ENCODE measurements at places on chromosomes 7 and 10. TPM values are rescaled to one million over a fixed set of nuclear protein-coding genes. Genes with fewer than 3 reads are reported as not detected.

DNA sequence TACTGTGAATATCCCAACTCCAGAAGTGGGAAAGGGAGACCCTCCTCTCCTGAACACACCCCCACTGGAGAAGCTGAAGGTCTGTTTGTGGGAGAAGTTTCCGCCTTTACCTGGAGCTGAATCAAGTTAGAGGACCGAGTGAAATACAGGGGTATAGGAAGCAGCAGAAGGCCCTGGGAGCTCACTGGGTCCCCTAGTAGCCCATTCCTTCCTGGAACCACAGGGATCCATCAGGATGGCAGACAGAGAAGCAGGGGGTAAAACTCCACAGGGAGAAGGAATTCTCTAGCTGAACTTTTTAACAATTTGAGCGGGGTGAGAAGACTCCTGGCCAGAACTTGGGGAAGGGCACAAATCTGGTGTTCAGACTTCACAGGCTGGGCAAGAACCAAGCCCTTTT is 275.8 kb downstream of the GRID1 start:
- H3K4me3 ChIP-seq: no peak overlapping the region
- no peak for DNase-seq
- no peak overlapping the region for H3K27ac ChIP-seq
- H3K4me1 ChIP-seq: no peaks in the 10 kb centered on the region
- no peaks in the 10 kb centered on the region for H3K27me3 ChIP-seq
- H3K36me3 ChIP-seq: no peaks in the 10 kb centered on the region

The LIPF gene
- not detected for total RNA-seq

DNA sequence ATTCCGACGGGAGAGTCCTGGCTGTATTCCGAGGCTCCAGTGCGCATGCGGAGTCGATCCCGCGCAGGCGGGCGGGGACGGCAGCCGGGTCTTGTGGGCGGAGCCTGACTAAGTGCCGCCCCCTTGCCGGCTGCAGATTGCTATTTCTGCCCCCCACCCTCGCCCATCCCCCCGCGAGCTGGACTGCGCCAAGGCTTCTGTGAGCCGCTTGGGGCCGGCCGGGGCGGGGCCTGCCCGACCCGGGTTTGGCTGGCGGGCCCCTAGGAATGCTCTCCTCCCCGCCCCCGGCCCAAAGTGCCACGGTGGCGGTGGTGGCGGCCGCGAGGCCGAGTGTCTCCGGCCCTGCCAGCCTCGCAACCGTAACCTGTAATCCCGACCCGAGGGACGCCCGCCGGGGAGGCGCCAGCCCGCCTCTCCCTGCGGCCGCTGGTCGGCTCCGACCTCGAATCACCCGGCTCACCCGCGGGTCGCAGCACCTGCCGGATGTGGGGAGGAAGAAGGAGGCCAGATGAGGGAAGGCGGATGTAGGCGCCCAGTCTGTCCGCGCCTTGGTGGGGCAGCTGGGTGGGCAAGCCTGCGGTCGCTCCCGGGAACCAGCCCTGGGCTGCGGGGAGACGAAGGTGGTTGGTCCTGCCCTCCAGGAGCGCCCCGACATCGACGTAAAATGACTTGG is 702 bp upstream of the KAZALD1 start:
- H3K4me1 ChIP-seq: peaks cover 41% of the 10 kb centered on the region
- peak overlapping the region; percentile 82 for H3K4me3 ChIP-seq
- DNase-seq: peak; percentile 94
- peaks cover 28% of the 10 kb centered on the region for H3K27me3 ChIP-seq
- H3K36me3 ChIP-seq: no peaks in the 10 kb centered on the region

- H3K4me3 ChIP-seq: no peak overlapping the region
- no peak for DNase-seq
- H3K27me3 ChIP-seq: no peaks in the 10 kb centered on the region
- no peak overlapping the region for H3K27ac ChIP-seq
- no peaks in the 10 kb centered on the region for H3K36me3 ChIP-seq
These were observed 14.5 kb upstream of the CPA1 start for GRCh38 chr7:130365511-130366441.

GRCh38 chr10:113369365-113369694 is 183.5 kb upstream of the HABP2 start:
- no peak for DNase-seq
- no peaks in the 10 kb centered on the region for H3K27me3 ChIP-seq
- no peak overlapping the region for H3K4me3 ChIP-seq
- H3K36me3 ChIP-seq: no peaks in the 10 kb centered on the region
- no peak overlapping the region for H3K27ac ChIP-seq
- no peaks in the 10 kb centered on the region for H3K4me1 ChIP-seq

DNA sequence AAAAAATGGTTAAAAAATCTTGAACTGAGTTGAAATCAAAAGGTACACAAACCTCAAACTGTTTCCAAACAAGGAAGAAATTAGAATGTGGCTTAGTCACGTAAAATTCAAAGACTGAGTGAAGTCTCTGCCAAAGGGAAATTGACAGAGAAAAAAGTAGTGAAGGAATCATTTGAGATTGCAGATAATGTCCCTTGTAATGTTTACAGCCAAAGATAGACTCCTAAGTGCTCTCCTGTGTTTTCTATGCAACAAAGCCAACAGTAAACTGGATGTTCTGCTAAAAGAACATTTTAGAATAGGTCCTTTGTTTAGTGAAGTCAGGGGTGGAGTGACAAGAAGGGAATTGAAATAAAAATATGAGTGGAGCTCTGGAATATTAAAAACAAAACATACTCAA is 117.9 kb downstream of the ITGA8 start:
- no peak for DNase-seq
- H3K4me1 ChIP-seq: no peaks in the 10 kb centered on the region
- H3K4me3 ChIP-seq: no peak overlapping the region
- H3K36me3 ChIP-seq: no peaks in the 10 kb centered on the region
- H3K27ac ChIP-seq: no peak overlapping the region

DNA sequence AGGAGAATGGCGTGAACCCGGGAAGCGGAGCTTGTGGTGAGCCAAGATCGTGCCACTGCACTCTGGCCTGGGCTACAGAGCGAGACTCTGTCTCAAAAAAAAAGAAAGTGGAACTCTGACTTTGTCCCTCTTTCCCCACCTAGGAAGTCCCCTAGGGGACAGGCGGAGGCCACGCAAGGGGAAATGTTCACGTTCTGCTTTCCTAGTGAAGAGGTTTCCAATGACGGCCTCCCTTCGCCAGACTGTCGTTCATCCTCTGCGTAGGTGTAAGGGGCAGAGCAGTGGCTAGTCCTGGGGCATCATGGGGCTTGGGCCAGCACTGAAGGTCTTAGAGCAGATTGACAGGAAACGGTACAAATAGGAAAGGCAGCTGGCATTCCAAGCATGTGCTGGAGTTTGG is 30.6 kb downstream of the SUFU start:
- no peak overlapping the region for H3K4me3 ChIP-seq
- no peak for DNase-seq
- H3K36me3 ChIP-seq: peaks cover 3% of the 10 kb centered on the region
- H3K4me1 ChIP-seq: peaks cover 6% of the 10 kb centered on the region
- H3K27ac ChIP-seq: no peak overlapping the region

The DNAJC12 gene
- not detected for total RNA-seq

- peaks cover 11% of the 10 kb centered on the region for H3K4me1 ChIP-seq
- DNase-seq: no peak
- H3K36me3 ChIP-seq: no peaks in the 10 kb centered on the region
- H3K27ac ChIP-seq: no peak overlapping the region
- no peak overlapping the region for H3K4me3 ChIP-seq
- peaks cover 84% of the 10 kb centered on the region for H3K27me3 ChIP-seq
These were observed 3.4 kb downstream of the EVX1 start for GRCh38 chr7:27245798-27246691.

DNA sequence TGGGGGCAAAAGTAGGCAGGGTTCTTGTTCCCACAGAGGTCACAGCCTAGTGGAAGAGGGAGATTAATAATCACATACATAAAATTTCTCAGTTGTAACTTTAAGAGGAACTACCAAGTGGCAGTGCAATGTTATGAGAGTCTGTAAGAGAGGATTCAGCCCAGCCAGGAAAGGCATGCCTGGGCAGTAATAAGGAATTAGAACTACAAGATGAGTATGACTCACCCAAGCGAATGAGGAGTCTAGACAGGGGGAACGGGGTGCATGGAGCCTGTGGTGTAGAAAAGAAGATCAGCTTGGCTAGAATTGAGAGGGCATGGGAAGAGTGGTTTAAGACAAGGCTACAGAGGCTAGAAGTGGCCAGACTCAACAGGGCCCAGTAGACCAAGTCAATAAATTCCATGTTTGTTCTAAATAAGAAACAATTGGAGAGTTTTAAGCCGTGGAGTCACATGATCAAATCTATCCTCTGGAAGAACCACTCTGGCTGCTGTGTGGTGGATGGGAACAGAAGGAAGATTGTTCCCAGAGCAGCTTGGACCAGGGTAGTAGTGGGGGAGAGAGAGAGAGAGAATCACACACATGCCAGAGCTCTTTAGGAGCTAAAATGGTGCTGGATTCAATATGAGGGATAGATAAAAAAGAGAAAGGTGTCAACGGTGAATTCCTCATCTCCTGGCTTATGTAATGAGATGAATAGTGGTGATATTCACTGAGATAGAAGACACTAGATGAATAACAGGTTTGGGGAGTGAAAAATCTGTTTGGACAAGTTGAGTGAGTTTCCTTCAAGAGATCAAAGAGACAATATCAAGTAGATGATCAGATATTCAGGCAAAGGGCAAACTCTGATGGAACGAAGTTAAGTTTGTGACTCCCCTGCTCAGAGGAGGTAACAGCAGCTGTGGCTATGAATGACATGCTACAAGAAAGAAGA is 265.1 kb downstream of the FGFR2 start:
- H3K36me3 ChIP-seq: no peaks in the 10 kb centered on the region
- DNase-seq: no peak
- H3K27ac ChIP-seq: no peak overlapping the region
- no peaks in the 10 kb centered on the region for H3K27me3 ChIP-seq

The GPC2 gene
- 2.3 TPM for total RNA-seq

DNA sequence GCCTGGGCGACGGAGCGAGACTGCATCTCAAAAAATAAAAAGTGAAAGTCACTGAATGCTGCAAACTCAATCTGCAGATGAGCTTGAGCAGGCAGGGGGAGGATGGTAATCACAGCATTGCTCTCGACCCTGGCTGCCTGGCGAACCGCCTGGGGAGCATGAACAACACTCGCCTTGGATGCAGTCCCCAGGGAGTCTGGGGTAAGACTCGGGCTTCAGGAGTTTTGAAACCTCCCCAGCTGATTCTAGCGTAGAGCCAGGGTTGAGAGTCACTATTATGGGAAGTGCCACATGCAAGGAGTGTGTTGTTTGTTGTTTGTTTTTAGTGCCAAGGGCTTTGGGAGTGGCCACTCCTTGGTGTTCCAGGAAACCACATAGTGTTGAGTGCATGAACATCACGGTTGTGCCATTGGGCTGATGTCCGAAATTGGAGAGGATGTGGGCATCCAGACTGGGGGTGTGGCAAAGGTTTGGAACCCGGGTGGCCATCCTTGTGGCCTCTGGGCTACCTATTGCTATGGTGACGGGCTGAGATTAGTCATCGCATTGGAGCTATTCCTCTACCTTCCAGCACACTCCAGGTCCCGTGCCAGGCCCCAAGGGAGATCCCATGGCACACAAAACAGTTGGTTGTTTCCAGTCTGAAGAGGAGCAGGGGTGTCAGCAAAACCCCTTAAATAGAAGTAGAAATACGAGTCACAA is 92.6 kb downstream of the RGS10 start:
- peaks cover 4% of the 10 kb centered on the region for H3K4me1 ChIP-seq
- H3K27me3 ChIP-seq: no peaks in the 10 kb centered on the region

DNA sequence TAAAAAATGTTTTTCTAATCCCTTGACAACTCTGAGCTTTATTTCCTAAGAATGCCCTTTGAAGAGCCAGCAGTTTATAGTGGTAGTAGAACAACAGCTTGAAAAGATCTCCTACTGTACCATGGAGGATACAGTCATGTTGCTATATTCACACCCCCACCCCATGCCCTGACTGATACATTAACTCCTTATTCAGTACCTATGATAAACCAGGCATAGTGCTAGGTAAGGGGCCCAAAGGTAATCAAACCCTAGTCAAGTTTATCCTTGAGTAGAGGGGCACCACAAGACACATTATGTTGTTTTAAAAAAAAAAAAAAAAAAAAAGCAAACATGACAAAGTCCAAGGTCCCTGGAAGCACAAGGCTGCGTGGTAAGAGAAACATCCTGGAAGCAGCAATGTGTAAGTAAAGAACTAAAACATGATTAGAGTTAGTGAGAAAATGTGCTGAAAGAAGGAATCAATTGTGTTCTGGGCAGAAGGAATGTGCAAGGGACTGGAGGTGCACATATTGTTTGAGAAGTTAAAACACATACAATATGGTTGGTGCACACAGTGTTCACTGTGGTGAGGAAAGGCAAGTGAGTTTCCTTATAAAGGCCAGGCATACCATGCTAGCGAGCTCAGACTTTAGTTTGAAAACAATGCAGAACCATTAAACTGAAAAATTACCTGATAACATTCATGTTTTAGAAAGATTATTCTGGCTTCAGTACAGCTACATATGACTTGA is 51.2 kb downstream of the PDE1C start:
- H3K4me3 ChIP-seq: no peak overlapping the region
- H3K27me3 ChIP-seq: no peaks in the 10 kb centered on the region
- DNase-seq: no peak
- H3K27ac ChIP-seq: no peak overlapping the region
- no peaks in the 10 kb centered on the region for H3K4me1 ChIP-seq
- H3K36me3 ChIP-seq: no peaks in the 10 kb centered on the region

DNA sequence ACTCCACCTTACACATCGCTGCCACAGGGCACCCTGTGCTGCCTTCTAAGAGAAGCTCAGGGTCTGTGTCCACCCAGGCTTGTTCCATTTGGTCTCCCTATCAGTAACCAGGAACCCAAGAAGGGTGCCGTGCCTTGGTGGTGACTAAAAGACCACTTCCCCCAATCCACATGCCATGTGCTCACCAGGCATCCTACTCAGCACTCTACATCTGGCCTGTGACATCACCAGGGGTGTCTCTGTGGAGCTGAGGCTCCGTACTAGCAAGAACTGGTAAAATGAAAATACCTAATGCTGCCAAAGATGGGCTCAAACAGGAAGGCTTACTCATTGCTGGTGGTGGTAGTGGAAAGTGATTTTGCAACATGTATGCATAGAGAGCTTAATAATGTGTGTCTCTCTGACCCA is 19.0 kb upstream of the C10orf71 start:
- H3K36me3 ChIP-seq: no peaks in the 10 kb centered on the region
- DNase-seq: peak; percentile 13
- H3K27me3 ChIP-seq: no peaks in the 10 kb centered on the region
- H3K27ac ChIP-seq: no peak overlapping the region
- H3K4me3 ChIP-seq: no peak overlapping the region

GRCh38 chr10:74047871-74048270 is 50.0 kb downstream of the VCL start:
- no peak overlapping the region for H3K4me3 ChIP-seq
- no peaks in the 10 kb centered on the region for H3K4me1 ChIP-seq
- no peaks in the 10 kb centered on the region for H3K27me3 ChIP-seq
- no peak for DNase-seq
- H3K36me3 ChIP-seq: peaks cover 16% of the 10 kb centered on the region
- no peak overlapping the region for H3K27ac ChIP-seq

DNA sequence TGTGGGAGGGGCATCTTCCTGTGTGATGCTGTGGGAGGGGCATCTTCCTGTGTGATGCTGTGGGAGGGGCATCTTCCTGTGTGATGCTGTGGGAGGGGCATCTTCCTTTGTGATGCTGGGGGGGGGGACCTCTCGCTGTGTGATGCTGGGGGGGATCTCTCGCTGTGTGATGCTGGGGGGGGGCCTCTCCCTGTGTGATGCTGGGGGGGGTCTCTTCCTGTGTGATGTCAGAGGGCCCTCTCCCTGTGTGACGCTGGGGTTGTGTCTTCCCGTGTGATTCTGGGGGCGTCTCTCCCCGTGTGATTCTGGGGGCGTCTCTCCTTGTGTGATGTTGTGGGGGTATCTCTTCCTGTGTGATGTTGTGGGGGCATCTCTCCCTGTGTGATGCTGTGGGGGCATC is 27.9 kb upstream of the DPYSL4 start:
- H3K4me1 ChIP-seq: peaks cover 35% of the 10 kb centered on the region
- H3K36me3 ChIP-seq: no peaks in the 10 kb centered on the region
- DNase-seq: no peak
- no peak overlapping the region for H3K4me3 ChIP-seq
- peak overlapping the region; percentile 97 for H3K27ac ChIP-seq
